ENCODE measurements at places on chromosomes 6 and 20. TPM values are rescaled to one million over a fixed set of nuclear protein-coding genes. Genes with fewer than 3 reads are reported as not detected.

Gene MCM8
- polyA plus RNA-seq: 2.7 TPM

Gene SOX12
- 4.8 TPM for polyA plus RNA-seq

Gene HLA-DMA
- polyA plus RNA-seq: 34.0 TPM

Gene RIPPLY2
- 2.6 TPM for polyA plus RNA-seq

Gene AVP
- not detected for polyA plus RNA-seq

Gene POM121L2
- polyA plus RNA-seq: not detected

Gene COL21A1
- 0.30 TPM for polyA plus RNA-seq

Gene BHLHE23
- polyA plus RNA-seq: not detected

Gene SLC39A7
- polyA plus RNA-seq: 111 TPM

Gene GPLD1
- polyA plus RNA-seq: 0.27 TPM

Gene HTR1E
- polyA plus RNA-seq: not detected

Gene CST2
- 2.3 TPM for polyA plus RNA-seq

Gene TBX18
- 0.80 TPM for polyA plus RNA-seq

Gene EMILIN3
- 0.23 TPM for polyA plus RNA-seq

Gene UST
- 3.7 TPM for polyA plus RNA-seq

Gene DEFB124
- not detected for polyA plus RNA-seq

Gene FITM2
- polyA plus RNA-seq: 2.0 TPM

Gene CLPSL1
- polyA plus RNA-seq: not detected

Gene DEK
- 24.4 TPM for polyA plus RNA-seq

Gene ACTL10
- 1.6 TPM for polyA plus RNA-seq

Gene HLA-G
- polyA plus RNA-seq: 0.15 TPM

Gene PROKR2
- polyA plus RNA-seq: not detected

Gene KIF13A
- polyA plus RNA-seq: 16.2 TPM

Gene CCM2L
- polyA plus RNA-seq: 5.3 TPM

Gene MMP24
- 6.5 TPM for polyA plus RNA-seq

Gene HCRTR2
- polyA plus RNA-seq: not detected

Gene PHF3
- polyA plus RNA-seq: 9.6 TPM

Gene RFX6
- polyA plus RNA-seq: 3.3 TPM

All from pancreas (tissue), 10 donors.